RWPE2 (cell line): ENCODE measurements at places on chromosomes 3 and 15.

- no peak for DNase-seq
Observed at GRCh38 chr3:33962396-33962795, 164.0 kb downstream of the PDCD6IP start.

DNA sequence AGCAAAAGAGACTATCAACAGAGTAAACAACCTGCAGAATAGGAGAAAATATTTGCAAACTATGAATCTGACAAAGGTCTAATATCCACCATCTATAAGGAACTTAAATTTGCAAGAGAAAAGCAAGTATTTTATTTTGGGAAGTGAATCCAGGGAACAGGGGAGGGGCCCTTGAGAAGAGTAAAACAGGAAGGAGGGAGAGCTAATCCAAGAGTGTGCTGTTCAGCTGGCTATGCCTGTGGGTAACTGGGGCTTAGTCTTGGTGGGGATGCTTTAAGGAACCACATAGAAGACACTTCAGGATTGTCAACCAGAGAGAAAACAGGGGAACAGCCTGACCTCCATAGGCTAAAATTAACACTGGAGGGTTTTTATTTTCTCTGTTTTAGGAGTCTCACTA lies 3.9 kb upstream of the HHLA2 start:
- no peak for DNase-seq

DNA sequence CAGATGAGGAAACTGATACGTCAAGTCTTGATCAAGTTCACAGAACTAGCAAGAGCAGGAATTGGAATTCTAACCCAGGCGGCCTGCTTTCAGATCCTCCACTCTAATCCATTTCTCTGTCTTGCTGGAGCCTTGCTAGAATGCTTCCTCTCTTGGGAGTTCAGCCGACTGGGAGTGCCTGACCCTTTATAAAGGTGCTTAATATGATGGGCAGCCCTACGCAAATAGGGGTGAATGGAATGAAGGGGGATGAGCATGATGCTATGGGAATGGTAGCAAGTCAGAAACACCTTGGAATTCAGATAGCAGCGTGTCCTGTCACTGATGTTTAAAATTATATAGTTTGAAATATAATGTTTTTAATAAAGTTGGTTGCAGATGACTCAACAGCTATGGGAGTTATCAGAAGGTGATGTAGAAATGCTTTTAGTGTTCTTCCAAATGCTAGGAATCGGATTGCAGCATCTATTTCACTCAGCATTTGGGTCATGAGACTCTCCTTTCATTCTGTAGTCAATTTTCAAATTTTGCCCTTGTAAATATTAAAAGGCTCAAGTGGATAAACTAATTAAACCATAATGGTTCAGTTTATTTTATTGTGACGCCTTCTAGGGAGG lies 150.7 kb downstream of the FNDC3B start:
- DNase-seq: no peak

DNA sequence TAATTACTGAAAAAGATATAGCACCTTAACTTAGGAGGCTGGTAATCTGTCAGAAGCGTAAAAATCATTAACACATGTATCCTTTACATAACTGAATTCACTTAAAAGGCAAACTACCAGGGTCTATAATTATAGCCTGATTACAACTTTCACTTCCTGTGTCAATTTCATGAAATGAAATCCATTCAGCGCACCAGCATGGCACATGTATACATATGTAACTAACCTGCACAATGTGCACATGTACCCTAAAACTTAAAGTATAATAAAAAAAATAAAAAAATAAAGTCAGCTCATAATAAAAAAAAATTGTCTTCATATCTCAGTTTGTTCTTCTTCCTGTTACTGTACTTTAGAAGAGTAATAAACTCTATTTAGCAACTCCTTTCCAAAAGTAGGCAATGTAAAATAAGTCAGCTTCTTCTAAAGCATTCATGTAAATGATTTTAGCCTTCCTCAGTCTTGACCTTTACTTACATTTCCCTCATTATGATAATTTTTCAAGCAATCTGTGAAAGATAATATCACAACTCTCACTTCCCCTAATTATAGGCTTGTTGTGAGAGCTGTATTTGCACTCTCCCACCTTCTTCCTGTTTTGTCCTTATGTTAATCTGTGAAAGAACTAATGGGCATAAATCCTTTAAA lies 50.1 kb downstream of the KBTBD8 start:
- no peak for DNase-seq
